ENCODE measurements at places on chromosomes 4 and X.

DNA sequence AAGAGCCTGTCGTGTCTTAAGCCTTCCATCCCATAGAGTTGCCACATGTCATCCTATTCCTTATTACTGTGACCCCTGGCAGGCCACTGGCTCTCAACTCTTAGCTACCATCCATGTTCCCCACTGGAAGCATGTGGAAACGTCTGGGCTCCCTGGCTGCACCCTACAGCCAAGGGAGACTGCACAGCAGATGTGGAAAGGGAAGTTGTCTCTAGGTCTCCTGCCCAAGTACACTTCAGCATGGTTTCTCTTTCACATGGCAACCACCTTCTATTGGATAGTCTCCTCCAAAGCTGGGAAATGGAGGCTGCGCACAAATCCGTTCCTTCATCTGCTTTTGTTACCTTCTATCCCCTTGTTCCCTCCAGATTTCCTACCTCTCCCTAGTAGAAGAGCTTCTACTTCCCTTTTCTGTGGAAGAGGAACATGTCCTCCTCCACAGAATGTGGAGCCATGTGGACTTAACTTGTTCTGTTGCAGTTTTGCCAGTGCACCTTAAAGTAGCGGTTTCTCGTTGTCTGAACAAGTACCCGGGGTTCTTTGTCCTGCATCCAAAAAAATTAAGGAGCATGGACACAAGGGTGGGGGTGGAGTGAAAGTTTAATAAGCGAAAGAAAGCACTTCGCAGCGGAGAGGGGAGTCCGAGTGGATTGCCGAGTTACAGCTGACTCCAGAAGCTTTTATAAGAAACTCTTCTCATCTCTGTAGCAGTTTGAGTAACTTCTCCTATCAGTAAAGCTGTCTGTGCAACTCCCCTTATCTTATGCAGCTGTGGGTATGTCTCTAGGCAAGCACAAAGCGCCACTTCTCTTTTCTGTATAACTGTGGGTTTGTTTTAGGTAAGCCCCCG lies 52.5 kb downstream of the HMGB2 start:
- DNase-seq = peak; percentile 11

DNA sequence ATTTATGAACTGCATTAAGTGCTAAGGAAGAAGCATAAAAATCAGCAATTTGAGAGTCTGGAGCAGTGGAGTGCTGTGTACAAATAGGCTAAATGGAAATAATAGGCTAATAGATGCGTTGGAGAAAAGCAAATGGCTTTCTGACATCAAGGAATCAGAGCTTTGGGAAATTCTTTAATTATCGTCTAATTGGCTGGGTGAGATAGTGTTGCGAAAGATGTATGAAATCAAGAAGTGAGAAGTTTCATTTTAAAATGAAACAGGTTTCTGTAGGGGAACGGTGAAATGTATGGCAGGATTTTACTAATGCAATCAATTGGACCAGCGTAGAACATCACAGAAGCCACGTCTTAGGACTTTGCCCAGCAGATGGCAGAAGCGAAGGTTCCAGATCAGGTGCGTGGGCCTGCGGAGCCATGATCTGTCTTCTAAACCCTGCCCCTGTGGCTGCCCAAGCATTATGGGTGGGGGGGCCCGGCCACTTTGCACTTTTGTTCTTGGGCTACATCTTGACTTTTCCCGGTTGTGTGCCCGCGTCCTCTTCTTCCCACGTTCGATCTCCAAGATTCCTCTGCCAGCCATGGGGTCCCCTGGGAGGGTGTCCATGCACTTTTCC lies 118.5 kb upstream of the SHISA3 start:
- peak; percentile 9 for DNase-seq

DNA sequence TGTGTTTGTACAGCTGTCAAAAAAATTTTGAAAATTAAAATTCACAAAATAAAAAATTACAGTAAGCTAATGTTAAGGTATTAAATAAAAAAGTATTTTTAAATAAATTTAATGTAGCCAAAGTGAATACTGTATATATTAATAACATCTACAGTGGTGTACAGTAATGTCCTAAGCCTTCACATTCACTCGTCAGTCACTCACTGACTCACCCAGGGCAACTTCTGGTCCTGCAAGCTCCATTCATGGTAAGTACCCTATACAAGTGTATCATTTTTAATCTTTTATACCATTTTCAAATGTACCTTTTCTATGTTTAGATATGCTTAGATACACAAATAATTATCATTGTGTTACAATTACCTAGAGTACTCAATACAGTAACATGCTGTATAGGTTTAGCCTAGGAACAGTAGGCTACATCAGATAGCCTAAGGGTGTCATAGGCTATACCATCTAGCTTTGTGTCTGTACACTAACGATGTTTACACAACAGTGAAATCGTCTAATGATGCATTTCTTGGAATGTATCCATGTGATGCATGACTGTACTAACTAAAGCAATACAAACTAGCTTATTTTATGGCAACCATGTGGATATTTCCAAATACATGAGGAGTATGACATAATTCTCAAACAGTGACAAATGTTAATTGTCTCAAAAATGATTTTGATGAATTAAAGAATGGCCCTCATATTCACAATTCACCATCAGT lies 13.7 kb downstream of the DDX60 start:
- peak; percentile 32 for DNase-seq

GRCh38 chr4:184287697-184288255 lies 70.1 kb upstream of the ENPP6 start:
- DNase-seq = peak; percentile 25

GRCh38 chr4:79281566-79282359 lies 44.1 kb downstream of the NAA11 start:
- peak; percentile 23 for DNase-seq

DNA sequence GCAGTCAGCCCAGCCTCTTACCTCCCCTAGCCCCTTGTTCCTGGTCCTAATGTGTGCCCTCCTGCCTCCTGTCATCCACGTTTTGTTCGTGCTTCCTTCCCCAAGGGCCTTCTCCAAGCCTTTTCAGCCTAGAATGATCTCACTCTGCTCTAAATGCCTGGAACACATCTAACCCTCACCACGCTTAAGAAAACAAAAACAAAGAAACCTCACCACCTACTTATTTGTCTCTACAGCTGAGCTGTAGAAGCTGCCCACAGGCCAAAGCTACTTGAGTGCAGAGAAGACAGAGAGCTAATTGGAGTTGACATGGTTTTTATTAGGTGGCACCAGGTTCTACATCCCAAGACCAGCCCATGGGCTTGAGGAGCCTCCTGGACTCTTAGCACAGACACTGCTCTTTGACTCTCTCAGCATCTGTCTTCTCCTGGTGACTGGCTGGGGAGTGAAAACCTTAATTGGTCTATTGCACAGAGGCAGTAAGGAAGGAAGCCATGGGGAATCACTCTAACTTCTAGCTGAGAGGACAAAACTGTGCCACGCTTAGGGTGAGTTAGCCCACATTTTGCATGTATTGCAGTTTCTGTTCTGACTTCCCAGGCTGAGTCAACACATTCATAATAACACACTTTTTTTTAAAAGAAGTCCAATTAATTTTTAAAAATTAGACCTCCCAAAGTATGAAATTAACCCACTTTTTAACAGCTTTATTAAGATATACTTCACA lies 52.3 kb upstream of the PDK3 start:
- DNase-seq = no peak

- DNase-seq = no peak
Observed at GRCh38 chr4:80811406-80811805, 219.1 kb upstream of the BMP3 start.

DNA sequence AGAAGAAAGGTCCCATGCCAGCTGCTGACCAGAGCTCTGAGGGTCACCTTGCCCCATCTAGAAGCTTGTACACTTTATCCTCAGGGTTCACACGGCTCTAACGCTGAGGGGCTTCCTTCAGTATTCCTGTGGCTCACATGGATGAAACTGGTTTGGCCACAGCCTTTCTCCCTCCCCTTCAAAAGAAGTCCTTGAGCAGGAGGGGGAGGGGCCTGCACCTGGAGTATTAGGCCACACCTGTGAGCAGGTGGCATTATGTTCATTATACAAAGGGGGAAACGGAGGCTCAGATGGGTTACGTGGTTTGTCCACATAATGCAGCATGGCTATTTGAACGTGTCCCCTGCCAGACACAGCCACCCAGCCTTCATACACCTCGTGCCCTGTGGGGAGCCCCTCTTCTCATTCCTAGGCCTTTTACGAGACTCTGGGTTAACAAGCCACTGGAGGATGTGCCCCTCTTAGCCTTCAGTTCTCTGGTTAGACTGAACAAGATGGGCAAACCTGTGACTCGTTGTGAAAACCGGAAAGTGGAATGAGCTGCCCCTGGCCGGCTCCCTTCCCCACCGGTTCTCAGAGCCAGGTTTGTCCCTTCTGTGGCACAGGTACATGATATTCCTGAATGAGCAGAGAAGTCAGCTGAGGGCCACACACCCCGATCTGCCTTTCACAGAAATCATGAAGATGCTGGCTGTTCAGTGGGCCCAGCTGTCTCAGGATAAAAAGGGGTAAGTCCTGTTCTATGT lies 27.2 kb upstream of the JAKMIP1 start:
- DNase-seq = no peak
